ENCODE measurements at places on chromosomes 2 and 18.

DNA sequence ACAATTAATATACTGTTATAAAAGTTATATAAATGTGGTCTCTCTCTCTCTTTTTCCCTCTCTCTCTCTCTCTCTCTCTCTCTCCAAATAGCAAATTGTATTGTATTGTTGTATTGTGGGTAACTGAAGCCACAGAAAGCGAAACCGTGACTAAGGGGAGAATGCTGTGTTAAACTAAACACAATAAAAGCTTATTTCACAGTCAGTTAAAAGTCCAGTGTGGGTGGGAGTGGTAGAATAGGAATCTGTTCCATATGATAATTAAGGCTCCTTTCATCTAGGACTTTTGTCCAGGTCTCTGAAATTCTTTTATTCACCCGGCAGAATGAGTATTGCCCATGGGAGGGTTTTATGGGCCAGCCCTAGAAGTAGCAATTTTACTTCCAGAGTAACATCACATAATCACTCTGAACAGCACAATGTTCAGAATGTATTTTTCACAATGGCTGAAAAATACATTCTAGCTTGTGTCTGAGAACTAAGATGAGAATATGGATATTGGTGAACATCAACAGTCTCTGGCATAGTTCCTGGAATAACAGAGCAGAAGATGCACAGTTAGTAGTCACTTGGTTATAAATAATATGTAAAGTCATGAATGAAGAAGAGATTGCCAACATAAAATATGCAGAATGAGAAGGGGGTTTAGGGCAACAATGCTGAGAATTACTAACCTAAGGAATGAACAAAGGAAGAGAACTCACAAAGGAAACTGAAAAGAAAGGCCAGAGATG, 399.1 kb downstream of the PLCL1 start:
- DNase-seq = no peak

DNA sequence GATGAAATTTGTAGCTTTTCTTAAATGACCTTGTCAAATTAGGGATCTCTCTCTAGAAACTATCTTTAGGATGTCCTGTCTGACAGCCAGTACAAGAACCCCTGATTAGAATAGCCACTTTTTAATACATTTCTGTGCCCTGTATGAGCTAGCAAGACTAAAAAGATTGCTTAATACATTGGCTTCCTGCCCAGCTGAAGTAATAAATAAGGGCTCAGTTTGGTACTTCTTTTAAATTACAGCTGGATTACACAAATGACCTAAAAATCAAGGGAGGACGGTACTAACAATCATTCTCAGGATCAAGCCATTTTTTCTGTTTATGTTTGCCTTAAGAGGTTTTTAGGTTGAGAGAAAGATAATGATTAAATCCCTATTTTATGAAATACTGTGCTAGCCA, 11.6 kb upstream of the OLA1 start:
- DNase-seq = peak; percentile 35

GRCh38 chr2:239110595-239111048, 262.7 kb downstream of the TWIST2 start:
- no peak for DNase-seq

DNA sequence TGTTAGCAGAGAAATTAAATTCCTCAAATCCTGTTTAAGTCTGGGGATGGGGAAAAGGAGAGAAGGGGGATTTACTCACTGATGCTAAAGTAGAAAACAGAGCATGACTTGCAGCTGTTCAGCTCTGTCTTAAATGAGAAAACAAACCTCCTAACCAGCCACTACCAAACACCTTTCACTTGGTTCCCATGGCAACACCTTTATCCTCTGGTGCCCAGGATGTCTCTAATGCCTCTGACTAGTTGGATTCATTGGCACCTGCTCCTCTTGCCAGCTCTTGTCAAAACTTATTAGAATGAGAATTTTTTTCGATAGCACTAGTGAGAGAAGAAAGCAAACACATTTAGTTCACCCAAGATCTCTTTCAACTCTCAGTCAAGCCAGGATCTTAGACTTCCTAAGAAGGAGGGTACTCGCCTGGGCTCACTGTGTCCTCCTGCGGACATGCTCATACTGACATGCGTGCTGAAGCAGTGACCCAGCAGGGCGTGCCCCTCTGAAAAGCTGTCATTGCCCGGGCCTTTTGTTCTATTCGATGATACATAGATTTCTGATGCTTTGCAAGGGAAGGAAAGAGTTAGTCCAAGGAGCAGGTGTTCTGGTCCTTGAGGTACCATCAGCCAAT, 656.0 kb upstream of the CELF4 start:
- no peak for DNase-seq
